Activated gamma-delta T cell (primary cell): ENCODE measurements at places on chromosomes 3 and 15.

GRCh38 chr3:194950906-194951628, 265.4 kb downstream of the FAM43A start:
- DNase-seq = no peak

GRCh38 chr3:66706890-66707289, 206.1 kb upstream of the LRIG1 start:
- DNase-seq = no peak

- no peak for DNase-seq
Measured at GRCh38 chr3:256501-256900, 59.9 kb downstream of the CHL1 start.

- DNase-seq = no peak
Measured at GRCh38 chr3:149356044-149356592, 21.3 kb downstream of the TM4SF1 start.

DNA sequence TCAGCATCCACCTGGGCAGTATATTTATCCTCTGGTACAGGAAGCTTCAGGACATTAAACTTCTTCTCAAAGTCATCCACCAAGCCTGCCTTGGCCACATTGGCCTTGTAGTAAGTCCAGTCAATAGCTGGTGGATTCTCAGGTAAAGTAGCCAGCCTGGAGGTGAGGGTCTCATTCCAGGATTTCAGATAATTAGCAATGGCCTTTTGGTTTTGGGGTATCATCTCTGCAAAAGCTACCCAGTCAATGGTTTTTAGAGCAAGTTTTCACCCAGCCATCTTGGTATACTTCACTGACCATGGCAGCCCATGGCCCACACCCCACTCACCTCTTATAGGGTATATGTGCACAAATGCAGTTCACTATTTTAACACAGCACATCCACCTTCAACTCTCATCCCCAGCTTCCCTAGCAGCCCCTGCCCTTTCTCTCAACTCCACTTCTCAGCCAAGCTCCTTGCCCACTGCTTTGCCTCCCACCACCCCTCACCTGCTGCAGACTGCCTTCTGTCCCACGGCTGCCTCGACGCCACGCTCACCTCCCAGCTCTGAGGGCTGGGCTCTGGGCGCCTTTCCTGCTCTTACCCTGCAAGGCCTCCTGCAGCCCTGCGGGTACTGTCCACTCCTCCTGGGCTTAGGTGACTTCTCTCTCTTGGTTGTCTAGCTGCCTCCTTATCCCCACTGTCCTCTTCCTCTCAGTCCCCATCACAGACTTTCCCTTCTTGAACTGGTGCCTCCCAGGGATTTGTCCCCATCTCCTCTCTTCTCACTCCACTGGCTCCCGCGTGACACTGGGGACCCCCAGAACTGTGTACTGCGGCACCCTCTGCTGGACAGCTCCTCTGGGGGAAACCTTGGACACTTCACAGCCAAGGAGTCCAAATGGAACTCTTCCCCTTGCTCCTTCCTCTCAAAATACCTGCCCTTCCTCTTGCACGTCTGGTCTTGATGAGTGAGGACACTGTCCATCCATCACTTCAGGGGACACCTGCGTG, 1.7 kb upstream of the TGM5 start:
- no peak for DNase-seq

DNA sequence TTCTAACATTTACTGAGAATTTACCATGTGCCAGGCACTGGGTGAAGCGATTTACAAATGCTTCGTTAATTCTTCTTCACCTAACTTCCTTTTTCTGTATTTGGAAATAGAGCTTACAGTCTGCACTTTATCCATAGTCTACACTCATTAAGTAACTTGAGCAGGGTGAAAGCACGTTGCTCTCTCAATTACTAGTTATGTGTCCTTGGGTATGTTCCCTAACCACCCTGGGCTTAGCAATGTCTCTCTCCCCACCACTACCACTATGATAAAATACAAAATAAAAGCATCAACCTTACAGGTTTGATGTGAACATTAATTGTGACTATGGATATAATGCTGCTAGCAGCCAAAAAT, 172.9 kb upstream of the SLC2A2 start:
- no peak for DNase-seq

DNA sequence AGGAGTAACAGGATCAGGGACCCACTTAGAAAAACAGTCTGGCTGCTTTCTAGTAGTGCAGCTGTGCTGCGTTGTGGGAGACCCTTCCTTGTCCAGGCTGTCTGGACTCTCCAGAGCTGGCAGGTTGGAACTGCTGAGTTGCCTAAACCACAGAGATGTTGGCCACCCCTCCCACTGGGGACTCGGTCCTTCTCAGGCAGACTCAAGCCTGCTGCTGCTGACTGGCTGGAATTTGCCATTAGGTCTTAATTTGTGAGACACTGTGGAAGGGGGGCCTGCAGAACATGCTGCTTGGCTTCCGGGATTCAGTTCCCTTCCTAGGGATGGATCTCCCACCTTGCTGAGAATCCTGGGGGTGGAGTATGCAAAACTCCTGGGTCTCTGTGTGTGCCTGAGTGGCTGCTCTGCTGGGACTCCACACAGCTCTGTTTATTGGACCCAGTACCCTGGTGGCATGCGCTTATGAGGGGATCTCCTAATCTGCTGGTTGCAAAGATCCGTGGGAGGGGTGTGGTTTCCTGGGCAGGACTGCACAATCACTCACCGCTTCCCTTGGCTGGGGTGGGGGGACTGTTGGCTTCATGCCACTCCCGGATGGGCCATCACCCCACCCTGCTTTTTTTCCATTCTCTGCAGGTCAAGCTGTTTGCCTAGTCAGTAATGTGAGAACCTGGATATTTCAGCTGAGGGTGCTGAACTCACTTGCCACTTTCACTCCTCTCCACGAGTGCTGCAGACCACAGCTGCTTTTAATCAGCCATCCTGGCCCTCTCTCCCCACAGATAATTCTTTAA, 150.5 kb downstream of the CFAP20DC start:
- no peak for DNase-seq

DNA sequence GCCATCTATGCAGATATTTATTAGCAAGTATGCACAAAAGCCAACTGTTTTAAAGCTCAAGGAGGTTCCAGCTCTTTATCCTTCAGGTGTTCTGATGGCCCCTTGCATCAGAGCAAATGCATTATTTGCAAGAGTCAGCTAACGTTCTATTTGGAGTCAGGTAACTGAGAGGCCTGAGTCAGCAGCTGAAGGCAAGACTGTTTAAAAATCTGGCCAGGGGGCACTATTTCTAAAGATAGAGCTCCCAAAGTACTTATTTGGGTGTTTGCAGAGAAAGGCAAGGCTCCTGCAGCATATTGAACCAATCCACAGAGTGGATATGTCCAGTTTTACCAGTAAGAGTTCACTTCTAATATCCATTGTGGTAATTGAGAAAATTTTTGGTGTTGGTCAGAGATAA, 146.1 kb downstream of the LRTM1 start:
- DNase-seq = no peak

- no peak for DNase-seq
Measured at GRCh38 chr15:67458331-67459029, 62.5 kb upstream of the C15orf61 start.

DNA sequence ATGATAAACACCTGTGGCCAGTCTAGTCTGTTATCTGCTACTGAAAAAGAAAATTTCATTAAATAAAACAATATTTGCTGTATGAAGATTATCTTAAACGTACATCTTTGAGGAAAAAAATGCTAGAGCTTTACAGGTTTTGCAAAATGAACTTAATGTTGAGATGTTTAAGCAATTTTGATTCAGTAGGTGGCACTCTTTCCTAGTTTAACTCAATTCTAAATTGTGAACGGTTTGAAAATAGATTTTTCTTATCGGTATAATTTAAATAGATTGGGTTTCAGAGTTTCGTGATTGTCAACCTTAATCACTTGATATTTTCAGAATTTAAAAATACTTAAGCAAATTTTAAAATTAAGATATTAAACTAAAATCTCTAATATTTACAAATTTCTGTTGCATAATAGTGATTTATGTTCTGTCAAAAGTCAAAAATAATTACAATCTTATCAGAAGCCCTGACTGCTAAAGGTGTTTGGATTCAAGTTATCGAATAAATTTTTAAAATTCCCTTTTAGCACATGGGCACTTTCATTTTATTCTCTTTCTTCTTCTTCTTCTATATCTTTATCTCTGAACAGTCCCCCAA, 7.0 kb upstream of the RNF111 start:
- no peak for DNase-seq

- DNase-seq = no peak
Measured at GRCh38 chr3:123725652-123726400, 141.0 kb upstream of the HACD2 start.

- DNase-seq = no peak
Measured at GRCh38 chr3:38149708-38150107, 11.2 kb downstream of the MYD88 start.

- DNase-seq = no peak
Measured at GRCh38 chr3:126431103-126431534, 36.4 kb downstream of the CFAP100 start.

- DNase-seq = no peak
Measured at GRCh38 chr3:156016902-156017301, 103.5 kb upstream of the KCNAB1 start.

GRCh38 chr15:70892912-70893560, 410 bp downstream of the LRRC49 start:
- DNase-seq = no peak

DNA sequence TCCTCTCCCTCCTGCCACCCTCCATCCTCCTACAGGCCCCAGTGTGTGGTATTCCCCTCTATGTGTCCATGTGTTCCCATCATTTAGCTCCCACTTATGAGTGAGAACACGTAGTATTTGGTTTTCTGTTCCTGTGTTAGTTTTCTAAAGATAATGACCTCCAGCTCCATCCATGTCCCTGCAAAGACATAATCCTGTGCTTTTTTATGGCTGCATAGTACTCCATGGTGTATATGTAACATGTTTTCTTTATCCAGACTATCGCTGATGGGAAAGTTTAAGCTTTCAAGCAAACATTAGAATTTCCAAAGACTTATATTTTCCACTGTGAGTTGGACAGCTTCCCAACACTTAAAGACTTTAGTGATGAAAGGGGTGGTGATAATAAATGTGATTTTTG, 105.9 kb upstream of the PIAS1 start:
- no peak for DNase-seq

DNA sequence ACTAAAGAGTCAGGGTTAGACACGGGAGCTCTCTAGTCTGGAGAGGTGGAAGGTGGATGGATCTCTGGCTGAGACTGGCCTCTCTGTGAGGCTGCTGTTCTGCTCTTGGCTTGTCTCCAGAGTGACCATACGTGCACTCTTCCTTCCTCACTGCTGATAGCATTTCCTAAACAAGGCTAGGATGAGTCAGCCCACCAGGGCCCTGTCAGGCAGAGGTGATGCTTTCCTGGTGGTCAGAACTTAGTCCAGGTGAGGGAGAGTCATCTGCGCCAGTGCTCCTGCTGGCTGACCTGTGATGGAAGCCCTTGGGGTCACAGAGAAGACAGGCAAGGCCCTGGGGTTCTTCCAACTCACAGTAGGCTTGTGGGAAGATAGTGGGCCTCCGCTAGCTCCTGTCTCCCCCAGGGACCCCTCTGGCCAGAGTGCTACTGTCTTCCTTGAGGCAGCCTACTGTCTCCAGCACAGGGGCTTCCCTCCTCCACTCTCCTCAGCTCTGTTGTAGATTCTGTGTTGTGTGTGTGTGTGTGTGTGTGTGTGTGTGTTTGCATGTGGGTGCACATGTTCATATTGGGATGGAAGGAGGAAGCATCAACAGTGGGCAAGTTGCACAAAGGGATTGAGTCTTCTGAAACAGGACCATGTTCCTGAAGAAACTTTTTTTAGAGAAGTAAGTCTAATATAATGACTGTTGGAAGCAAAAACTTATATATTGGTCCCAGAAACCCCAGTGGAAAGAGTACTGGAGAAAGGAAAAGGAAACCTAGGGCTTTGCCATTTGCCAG, 16.5 kb downstream of the ALPK3 start:
- no peak for DNase-seq

DNA sequence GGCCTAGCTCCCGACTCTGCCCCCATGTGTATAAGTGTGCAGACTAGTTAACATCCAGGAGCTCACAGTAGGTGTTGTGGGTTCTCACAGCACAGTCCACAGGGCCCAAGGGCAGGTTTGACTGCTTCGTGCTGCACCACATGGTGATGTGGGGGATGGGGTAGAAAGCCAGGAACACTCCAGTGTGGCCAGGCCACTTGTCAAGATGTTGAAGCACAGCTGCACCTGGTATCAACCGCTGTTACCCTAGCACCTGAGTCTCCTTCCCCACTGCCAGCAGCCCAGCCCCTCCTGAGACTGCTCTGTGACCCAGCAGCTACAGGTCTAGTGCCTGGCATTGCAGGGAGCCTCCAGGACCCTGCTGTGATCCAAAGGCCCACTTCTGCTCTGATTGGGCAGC, 53.4 kb downstream of the CHDH start:
- no peak for DNase-seq

GRCh38 chr15:40871749-40872617, 2.1 kb downstream of the RHOV start:
- DNase-seq = no peak

DNA sequence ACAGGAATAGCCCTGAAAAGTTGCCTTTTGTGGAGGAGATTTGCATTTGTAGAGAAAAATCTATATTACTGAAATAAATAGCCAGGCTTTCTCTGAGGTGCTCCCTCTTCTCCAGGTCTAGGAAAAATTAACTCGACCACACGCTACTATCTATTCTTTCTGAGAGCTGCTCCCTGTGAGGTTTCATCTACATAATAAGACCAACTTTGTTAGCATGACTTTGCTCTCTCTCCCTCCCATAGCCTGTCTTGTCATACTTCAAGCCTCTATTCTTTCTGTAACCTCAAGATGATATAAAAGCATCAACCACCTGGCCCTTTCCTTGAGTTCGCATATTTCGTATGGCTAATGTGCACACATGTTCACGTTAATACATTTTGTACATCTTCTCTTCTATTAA, 75.8 kb upstream of the STRIT1 start:
- DNase-seq = no peak

DNA sequence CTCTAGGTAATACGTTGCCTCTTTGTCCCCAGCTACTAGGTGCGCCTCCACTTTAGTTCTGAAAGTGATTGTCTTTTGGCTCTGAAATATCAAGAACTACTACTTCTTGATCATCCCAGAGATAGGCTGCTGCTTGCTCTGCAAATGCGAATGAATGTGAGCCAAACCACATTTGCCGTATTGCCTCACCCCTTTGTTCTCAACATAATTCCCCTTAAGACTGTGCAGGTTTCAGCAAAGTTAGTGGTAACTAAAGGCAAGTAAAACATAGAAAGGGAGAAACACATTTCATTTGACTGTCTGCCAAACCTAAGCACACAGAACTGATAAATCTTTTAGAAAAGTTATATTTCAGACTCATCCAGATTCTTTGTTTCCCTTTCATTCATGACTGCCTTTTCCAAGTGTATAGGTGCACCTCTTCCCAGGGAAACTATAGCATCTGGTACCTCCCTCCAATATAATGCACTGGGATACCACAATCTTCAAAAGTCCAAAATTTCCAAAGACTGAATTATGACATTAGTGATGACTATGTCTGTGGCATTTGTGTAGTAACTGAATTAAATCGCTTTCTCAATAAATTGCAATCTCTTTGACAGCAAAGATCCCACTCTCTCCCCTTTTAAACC, 720.6 kb upstream of the CBLB start:
- no peak for DNase-seq

GRCh38 chr3:65583188-65583587, 455.5 kb downstream of the MAGI1 start:
- DNase-seq = no peak
